ENCODE measurements at places on chromosomes 5 and 9. TPM values are rescaled to one million over a fixed set of nuclear protein-coding genes. Genes with fewer than 3 reads are reported as not detected.
A peak's percentile ranks its signal among the peaks of the same experiment; 100 is the strongest.

Gene RNF208
- total RNA-seq: 2.0 TPM

Gene HEMGN
- not detected for total RNA-seq

Gene TMEM174
- not detected for total RNA-seq

Gene FOXD4L4
- not detected for total RNA-seq

Gene SVEP1
- total RNA-seq: 6.4 TPM

Gene MAPKAP1
- total RNA-seq: 115 TPM

Gene RETREG1
- not detected for total RNA-seq

Gene PCDHGA10
- total RNA-seq: 0.87 TPM

DNA sequence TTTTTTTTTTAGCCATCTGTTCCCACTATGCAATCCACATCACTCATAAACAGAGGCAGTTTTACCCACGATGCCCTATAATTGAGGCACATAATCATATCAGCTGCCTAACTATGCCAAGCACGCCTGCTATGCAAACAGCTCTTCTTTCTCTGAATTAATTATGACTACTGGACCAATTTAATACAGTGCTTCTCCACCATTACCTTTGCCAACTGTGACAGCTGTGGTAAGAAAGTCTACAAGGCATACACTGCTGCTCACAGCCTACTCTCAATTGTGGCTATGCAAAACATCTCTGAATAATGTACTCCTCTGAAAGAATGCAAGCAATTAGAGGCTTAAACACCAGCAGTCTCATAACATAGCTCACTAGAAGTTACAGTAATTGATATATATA is 97.1 kb downstream of the DTWD2 start:
- no peaks in the 10 kb centered on the region for H3K27me3 ChIP-seq
- H3K27ac ChIP-seq: no peak overlapping the region
- H3K4me3 ChIP-seq: no peak overlapping the region
- DNase-seq: no peak
- H3K4me1 ChIP-seq: no peaks in the 10 kb centered on the region
- H3K36me3 ChIP-seq: no peaks in the 10 kb centered on the region

GRCh38 chr9:91902475-91903125 is 47.4 kb downstream of the ROR2 start:
- H3K27ac ChIP-seq: no peak overlapping the region
- DNase-seq: no peak
- peaks cover 11% of the 10 kb centered on the region for H3K27me3 ChIP-seq
- H3K4me3 ChIP-seq: no peak overlapping the region
- H3K4me1 ChIP-seq: no peaks in the 10 kb centered on the region

GRCh38 chr9:117744856-117745389 is 40.7 kb downstream of the TLR4 start:
- H3K4me1 ChIP-seq: no peaks in the 10 kb centered on the region
- no peak overlapping the region for H3K27ac ChIP-seq
- no peak for DNase-seq
- peaks cover 4% of the 10 kb centered on the region for H3K27me3 ChIP-seq
- H3K4me3 ChIP-seq: peak overlapping the region; percentile 56

DNA sequence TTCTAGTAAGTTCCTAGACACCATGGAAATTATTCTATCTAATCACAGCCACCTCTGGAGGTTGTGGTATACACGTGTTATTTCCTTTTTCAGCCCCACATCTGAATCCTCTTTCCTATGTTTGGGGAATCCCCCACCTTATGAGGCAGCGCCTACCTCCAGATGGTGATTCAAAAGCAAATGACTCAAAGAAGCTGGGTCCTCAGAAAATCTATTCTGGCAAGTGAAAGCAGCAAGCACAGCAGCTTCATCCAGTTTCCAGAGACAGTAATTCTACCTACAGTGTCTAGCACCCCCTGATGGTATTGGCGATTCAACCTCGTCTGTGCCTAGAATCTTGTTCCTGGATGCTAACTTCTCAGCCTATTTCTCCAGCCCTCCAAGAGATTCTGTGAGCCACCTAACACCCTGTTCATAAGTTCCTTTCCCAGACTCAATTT is 43.0 kb downstream of the STRBP start:
- peaks cover 14% of the 10 kb centered on the region for H3K4me1 ChIP-seq
- H3K36me3 ChIP-seq: no peaks in the 10 kb centered on the region
- no peak overlapping the region for H3K4me3 ChIP-seq
- H3K27me3 ChIP-seq: no peaks in the 10 kb centered on the region

- H3K27me3 ChIP-seq: no peaks in the 10 kb centered on the region
- H3K4me3 ChIP-seq: peak overlapping the region; percentile 47
- H3K27ac ChIP-seq: peak overlapping the region; percentile 81
- H3K36me3 ChIP-seq: no peaks in the 10 kb centered on the region
These were observed 64.9 kb downstream of the MARCHF3 start for GRCh38 chr5:126965487-126965886.

DNA sequence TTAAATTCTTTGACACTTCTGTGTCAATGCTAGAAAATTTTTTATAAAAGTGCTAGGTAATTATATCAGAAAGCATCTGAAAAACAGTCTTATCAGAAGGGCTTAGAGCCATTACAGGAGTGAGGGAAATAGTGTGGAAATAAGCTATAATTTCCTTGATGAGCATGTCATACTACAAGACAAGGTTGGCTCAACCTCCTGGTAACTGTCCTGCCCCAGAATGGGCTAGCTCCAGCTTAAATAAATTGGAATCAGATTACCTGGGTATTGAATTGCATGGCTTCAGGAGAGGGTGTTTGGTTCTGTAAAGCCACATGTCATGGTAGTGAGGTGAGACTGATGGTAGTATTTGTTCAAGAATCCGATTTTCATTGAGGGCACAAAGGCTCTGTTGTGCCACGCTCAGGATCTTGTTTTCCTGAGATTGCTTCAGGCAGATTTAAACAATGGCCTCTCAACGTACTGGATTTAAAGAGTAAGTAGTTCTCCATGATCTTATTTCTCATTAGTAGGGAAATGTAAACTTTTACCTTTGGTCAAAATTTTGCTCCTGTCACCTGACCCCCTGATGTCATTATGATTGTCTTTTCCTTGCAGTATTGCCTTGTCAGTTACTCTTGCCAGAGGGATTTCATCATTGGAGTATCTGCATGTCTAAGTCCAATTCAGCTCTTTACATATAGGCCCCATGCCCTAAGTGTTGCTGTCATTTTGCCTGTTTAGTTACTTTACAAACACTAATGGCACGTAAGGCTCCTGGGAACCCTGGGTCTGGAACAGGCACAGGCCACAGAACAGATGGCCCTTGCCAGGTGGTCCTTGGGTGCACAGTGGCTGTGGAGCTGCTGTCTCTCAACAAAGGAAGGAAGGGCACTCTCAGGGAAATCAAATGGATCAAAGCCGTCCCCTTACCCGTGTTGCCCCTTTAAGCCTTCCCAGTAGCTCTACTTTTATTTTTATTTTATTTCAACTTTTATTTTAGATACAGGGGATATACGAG is 21.3 kb downstream of the TRIO start:
- H3K27me3 ChIP-seq: peaks cover 5% of the 10 kb centered on the region
- no peak for DNase-seq
- H3K27ac ChIP-seq: peak overlapping the region; percentile 84
- peaks cover 74% of the 10 kb centered on the region for H3K36me3 ChIP-seq
- H3K4me3 ChIP-seq: no peak overlapping the region

- peaks cover 4% of the 10 kb centered on the region for H3K27me3 ChIP-seq
- H3K4me3 ChIP-seq: no peak overlapping the region
- DNase-seq: no peak
- H3K4me1 ChIP-seq: peaks cover 18% of the 10 kb centered on the region
- H3K36me3 ChIP-seq: no peaks in the 10 kb centered on the region
These were observed 43.6 kb upstream of the TRAF1 start for GRCh38 chr9:120970244-120970643.

GRCh38 chr9:126240835-126241234 is 85.8 kb upstream of the MVB12B start:
- H3K4me3 ChIP-seq: no peak overlapping the region
- no peaks in the 10 kb centered on the region for H3K4me1 ChIP-seq
- H3K36me3 ChIP-seq: peaks cover 11% of the 10 kb centered on the region
- no peak overlapping the region for H3K27ac ChIP-seq

DNA sequence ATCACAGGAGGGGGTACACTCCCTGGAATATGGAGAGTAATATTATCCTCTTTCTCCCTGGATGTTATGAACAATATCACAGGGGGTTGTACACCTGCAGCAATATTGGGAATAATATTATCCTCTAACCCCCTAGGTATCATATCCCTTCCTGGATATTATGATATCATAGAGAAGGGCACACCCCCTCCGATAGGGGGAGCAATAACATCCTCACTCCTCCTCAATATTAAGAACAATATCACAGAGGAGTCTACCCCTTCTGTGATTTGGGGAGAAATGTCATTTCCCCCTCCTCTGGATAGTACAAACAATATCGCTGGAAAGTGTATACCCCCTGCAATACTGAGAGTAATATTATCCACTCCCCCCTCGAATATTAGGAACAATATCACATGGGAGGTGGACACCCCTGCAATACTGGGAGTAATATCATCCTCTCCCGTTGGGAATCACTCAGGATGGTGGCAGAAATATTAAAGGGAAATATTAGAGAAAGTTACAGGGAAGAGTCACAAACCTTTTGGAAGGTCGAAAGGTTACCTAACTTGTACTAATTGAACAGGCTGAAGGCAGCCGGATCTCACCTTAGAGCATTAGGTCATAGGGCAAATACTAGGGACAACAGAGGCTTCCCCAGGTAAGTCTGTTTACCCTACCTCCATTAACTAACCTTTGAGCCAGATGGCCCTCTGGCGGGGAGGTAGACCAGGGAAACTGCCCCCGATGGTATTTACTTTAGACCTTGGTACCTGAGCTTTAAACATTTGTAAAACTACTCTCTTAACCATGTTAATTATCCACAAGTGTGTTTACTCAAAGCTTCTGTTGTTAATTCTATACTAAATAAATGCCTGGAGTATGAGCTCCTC is 57.5 kb upstream of the FREM1 start:
- no peak for DNase-seq
- peaks cover 1% of the 10 kb centered on the region for H3K27me3 ChIP-seq
- no peaks in the 10 kb centered on the region for H3K4me1 ChIP-seq
- H3K36me3 ChIP-seq: no peaks in the 10 kb centered on the region
- no peak overlapping the region for H3K27ac ChIP-seq

DNA sequence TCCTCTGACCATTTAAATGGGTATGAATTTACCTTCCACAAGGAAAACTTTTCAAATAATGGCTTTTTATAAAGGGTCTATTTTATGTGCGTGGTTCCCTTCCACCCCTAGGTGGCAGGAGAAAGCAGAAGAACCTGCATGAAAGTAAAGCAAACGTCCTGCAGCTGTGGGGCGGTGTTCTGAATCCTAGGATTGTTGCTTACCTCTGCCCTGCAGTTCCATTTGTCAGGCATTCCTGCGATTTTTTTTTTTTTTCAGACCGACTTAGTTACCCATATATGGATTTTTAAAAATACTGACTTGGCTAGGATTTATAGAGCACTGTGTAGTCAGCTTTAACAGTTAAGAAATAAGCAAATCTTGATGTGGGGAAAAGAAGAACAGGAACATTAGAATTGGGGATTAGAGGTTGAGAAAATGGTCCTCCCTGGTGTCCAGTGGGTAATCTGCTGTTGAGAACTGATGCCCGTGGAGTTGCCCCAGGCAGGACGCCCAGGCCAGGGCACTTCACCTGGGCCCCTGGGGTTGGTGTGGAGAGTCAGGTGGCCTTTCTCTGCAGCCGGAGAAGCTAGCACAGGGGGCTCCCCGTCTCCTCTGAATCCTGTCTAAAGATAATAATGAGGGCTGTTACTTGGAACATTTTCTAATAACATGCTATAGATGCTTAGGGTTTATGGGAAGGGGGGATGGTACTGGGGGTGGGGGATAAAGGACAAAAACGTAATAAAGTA is 30.4 kb upstream of the LTC4S start:
- H3K4me3 ChIP-seq: peak overlapping the region; percentile 44
- peak overlapping the region; percentile 93 for H3K27ac ChIP-seq
- H3K36me3 ChIP-seq: peaks cover 12% of the 10 kb centered on the region
- H3K27me3 ChIP-seq: no peaks in the 10 kb centered on the region

GRCh38 chr5:9834871-9835770 is 205.0 kb upstream of the TAS2R1 start:
- peaks cover 5% of the 10 kb centered on the region for H3K27me3 ChIP-seq
- H3K36me3 ChIP-seq: no peaks in the 10 kb centered on the region
- H3K27ac ChIP-seq: no peak overlapping the region
- no peak overlapping the region for H3K4me3 ChIP-seq
- H3K4me1 ChIP-seq: peaks cover 26% of the 10 kb centered on the region
- no peak for DNase-seq

DNA sequence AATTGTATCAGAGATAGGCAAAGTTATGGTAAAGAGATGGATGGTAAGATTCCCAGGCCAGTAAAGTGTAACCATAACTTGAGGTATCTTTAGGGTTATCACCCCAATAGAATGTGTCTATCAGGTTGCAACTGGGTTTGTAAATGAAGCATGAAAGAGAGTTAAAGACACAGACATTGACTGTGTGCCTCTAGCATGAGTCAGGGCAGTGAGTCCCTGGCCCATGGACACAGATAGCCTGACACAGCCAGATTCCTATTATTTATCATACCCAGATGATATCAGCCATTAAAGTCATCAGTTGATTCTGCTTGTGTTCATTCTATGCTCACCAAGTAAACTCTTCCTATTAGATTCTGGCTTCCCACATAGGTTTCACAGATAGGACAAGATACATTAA is 33.5 kb upstream of the SNAPC3 start:
- H3K36me3 ChIP-seq: no peaks in the 10 kb centered on the region
- H3K27ac ChIP-seq: no peak overlapping the region
- no peak overlapping the region for H3K4me3 ChIP-seq
- peak; percentile 21 for DNase-seq
- peaks cover 9% of the 10 kb centered on the region for H3K4me1 ChIP-seq

DNA sequence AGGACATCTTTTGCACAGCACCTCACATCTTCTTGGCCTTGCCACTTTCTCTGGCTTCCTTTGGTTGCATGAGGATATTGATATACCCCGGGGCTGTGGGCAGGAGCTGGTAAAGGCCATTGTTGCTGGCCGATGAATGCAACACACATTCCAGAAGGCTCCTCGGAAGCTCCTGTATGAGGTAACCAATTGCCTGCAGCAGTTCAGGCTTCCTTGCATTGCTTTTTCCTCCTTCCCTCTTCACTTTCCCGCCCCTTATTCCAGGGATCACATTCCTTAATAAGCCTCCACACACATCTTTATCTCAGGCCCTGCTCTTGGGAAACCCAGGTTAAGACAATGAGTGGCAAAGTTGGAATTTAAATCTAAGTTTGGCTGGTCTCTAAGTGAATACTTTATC is 505.4 kb upstream of the CLINT1 start:
- no peak for DNase-seq
- H3K4me3 ChIP-seq: no peak overlapping the region
- no peaks in the 10 kb centered on the region for H3K36me3 ChIP-seq
- no peak overlapping the region for H3K27ac ChIP-seq

DNA sequence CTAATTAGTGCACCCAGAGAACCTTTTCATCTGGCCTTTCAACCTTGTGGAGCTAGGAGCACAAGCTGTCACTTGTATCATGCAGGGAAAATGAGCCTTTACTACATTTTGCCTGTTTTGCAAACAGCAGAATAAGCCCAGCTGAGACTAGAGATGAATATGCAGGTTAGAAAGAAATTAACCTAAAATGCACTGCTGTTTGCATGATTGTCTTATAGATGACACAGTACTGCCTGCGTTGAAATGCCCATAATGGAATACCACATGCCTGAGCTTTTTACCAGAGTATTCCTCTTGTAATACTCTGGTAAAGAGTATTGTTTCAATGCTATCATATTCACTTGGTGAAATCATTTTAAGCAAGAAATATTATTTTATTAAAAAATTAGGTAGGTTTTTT is 90.7 kb downstream of the SNX24 start:
- H3K27me3 ChIP-seq: no peaks in the 10 kb centered on the region
- H3K4me3 ChIP-seq: no peak overlapping the region
- no peak for DNase-seq
